ENCODE measurements at places on chromosomes 2 and 18.

GRCh38 chr2:143933946-143934569, 585.9 kb downstream of the ZEB2 start:
- no peak for DNase-seq

GRCh38 chr2:118670838-118671237, 176.6 kb downstream of the EN1 start:
- DNase-seq, result no peak

- DNase-seq, result no peak
Measured at GRCh38 chr2:83970217-83970929, 488.7 kb downstream of the SUCLG1 start.

DNA sequence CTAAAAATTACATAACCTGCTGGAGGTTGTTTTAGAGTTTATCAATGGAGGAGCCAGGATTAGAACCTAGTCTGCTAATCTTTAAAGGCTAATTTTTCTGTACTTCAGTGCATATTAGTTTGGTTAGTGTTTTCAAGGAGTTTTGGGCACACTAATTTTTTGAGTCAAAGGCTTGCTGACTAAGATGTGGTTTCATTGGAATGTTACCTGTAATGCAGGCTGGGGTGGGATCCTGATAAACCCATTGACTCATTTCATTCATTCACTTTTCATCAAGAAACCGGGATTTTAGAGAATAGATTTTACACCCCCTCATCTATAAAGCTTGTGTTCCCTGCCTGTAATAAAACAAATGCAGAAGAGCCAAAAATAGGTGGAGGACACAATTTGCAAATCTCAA, 91.9 kb upstream of the IL1R2 start:
- no peak for DNase-seq
